ENCODE measurements at places on chromosomes 7 and 10.
A peak's percentile ranks its signal among the peaks of the same experiment; 100 is the strongest.

GRCh38 chr7:39709768-39710311 is 86.5 kb downstream of the RALA start:
- DNase-seq: peak; percentile 87

DNA sequence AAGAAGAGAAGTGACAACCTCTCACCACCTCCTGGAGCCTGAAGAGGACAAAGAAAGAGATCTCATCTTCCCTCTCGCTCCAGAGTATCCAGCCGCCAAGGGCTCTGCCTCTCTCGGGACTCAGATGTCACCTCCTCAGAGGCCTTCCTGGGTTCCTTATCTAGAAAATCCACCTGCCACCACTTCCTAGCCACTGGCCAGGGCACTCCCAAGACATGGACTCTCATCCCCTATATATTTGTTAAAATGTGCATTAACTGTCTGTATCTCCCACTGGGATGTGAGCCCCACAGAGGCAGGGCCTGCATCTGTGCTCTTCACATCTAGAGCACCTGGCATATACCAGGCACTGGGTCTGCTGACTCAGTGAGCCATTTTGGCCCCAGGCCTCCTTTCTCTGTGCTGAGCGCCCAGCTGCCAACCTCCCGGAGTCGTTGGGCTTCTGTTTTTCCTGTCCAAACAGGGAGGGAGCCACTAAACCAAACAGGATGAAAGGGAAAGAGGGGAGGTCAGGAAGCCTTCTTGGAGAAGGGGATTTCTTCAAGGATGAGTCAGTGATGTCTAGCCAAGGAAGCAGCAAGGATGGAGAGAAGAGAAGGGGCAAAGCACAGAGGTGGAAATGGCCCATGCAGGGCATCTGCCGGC is 58.9 kb downstream of the KCNMA1 start:
- DNase-seq: no peak

- no peak for DNase-seq
These were observed 138.6 kb upstream of the AKR1E2 start for GRCh38 chr10:4687397-4687796.

GRCh38 chr7:40815512-40815911 is 680.7 kb downstream of the SUGCT start:
- no peak for DNase-seq
